ENCODE measurements at places on chromosomes 2 and 18.

DNA sequence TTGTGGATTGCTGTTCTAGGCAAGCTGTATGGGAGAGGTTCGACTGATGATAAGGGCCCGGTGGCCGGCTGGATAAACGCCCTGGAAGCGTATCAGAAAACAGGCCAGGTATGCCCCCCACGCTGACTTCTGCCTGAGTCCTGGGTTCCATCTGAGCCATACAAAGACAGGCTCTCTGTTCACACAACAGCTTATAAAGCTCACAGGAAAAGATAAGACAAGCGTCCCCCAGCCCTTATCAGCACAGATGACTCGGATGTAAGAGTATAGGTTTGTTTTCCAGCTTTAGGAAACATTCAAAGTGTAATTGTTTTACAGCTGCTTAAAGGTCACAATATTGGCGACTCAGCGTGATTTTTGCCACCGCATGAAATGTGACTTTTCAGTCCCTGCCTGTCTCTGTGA, 12.7 kb downstream of the CNDP2 start:
- DNase-seq, result no peak

DNA sequence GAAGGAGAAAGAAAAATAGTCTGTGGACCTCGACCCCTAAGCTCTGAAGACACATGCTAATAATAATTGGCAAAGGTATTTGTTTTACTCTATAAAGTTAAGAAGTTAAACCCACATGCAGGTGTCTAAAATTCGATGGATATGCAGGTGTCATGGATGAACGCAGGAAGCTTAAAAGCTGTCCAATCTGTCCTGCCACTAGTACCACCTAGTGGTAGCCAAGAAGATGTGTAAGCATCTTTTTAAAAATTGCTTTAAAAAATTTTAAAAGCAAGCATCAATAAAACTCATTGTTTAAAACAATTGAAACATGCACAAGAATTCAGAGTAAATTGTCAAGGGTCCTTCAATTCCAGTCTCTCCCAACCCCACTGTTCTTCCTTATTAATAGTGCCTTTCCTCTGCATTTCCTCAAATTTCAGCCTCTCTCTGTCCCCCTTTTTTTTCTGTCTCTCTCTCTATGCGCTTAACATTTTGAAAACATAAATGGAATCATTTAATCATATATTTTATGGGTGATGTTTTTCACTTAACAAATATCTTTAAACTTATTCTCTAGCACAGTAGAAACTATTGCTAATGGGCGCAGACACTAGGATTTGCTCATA, 30.6 kb upstream of the PPP3R1 start:
- peak; percentile 39 for DNase-seq

- no peak for DNase-seq
Observed at GRCh38 chr18:75047240-75047961, 161.5 kb downstream of the PTGR3 start.

GRCh38 chr2:120376101-120376500, 30.2 kb downstream of the INHBB start:
- DNase-seq, result no peak

- DNase-seq, result no peak
Observed at GRCh38 chr18:9547782-9548181, 66.6 kb downstream of the PPP4R1 start.

All from activated CD4-positive, alpha-beta T cell treated with anti-CD3 and anti-CD28 coated beads, Interleukin-2, amount 50 U/mL, for 16 hours (primary cell).